ENCODE measurements at places on chromosomes 2 and 18.

GRCh38 chr18:27713037-27713737 is 463.7 kb downstream of the CDH2 start:
- DNase-seq: no peak

DNA sequence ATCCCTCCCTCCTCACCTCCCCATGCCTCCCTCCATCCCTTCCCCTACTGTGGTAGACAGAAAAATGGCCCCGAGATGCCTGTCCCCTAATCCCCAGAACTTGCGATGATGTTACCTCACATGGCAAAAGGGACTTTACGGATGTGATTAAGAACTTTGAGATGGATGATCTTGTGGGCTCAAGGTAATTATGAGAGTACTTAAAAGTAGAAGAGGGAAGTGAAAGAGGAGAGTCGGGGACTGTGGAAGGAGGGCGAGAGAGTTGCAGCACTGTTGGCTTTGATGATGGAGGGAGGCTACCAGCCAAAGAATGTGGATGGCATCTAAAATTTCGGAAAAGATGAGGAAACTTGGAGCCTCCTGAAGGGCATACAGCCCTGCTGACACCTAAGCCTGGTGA is 66.5 kb downstream of the AGAP1 start:
- no peak for DNase-seq

DNA sequence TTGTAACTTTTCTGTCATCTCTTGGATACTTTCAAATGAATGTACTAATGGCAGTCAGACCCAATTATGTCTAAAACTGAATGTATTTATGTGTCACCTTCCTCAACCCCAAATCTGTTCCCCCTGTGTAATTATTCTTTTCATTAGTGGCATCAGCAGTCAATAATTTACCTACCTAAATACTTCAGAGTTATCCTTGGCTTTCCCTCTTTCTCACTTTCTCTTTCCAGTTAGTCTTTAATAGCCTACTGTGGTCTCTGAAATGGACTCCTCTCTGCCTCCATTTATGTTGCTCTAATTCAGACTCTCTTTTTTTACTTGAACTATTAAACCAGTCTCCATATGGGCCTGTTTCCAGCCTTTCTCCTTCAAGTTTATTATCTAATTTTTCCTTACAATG is 21.0 kb downstream of the C18orf63 start:
- no peak for DNase-seq

DNA sequence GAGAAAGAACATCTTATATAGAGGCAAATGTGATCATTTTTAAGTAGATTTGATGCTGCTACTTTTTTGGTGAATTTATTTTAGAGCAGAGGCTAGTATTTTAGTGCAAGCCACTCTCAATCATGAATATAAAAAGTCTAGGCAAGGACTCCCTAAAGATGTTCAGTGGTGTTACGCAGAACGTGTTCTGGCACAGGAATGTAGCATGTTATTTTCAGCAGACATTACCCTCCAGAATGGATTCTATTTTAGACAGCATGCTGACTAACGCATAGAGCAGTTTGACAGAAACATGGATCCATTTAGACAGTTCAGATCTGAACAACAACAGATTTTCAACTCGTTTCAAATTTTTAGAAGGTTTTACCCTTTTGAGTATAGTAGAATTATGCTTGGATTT is 54.1 kb downstream of the DSC3 start:
- DNase-seq: no peak

DNA sequence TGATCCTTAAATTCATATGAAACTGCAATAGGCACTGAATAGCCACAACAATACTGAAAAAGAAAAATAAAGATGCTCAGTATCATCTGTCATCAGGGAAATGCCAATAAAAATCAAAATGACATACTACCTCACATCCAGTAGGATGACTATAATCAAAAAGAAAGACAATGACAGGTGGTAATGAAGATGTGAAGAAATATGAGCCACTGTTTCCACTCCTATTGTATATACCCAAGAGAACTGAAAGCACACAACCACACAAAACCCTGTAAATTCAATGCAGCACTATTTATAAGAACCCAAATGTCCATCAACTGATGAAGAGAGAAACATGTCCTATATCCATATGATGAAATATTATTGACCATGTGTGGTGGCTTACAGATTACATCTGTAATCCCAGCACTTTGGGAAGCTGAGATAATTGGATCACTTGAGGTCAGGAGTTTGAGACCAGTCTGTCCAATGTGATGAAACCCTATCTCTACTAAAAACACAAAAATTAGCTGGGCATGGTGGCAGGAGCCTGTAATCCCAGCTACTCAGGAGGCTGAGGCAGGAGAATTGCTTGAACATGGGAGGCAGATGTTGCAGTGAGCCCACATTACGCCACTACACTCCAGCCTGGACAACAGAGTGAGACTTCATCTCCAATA is 39.9 kb downstream of the MAP3K2 start:
- no peak for DNase-seq

GRCh38 chr2:13135856-13136255 is 419.1 kb downstream of the TRIB2 start:
- no peak for DNase-seq

DNA sequence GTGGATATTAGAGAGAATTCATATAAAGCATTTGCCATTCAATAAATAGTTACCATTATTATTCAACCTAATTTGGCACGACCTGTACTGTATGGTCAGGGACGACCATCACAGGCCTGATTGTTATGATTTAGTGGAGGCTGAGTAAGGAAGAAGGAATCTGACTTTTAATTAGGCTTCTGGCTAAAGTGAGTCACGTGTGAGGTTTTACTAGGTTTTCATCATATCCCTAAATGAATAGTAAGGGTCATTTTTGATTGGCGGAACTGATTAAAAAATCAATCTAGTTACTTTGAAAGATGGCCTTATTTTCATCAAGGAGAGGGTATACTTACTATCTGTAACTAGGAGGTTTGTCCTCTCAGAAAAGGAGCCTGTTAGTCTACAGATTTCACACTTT is 143.4 kb downstream of the ADCYAP1 start:
- DNase-seq: no peak

DNA sequence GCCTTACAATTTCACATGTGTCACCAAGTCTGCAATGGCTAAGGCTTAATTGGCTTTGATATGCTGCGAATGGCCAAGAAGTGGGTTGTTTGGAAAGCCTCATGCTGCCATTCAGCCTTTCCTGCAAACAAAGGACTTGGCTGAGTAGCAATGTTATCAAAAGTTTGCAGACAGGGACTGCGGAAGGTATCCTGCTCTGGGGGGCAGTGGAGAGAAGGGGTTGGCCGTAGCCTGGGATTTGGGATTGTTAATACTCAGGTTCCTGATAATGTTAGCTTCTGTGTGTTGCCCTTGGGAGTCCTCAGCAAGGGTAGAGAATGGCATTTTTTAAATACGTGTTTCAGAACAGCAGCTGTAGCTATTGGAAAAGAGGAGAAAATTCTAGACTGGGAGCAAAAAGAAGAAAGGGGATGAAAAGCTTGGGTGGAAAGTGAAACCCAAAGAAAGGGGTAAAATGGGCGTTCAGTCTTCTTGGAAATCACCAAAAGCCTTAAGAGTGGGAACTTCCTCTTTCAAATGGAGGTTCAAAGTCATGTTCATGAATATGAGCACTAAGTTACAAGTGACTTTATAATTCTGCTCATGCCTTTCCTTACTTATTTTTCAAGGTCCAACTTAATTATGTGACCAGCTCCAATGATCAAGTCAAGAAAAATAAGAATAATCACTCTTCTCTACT is 325.1 kb downstream of the RNF144A start:
- DNase-seq: no peak

- DNase-seq: no peak
Measured at GRCh38 chr2:205619600-205619999, 62.7 kb upstream of the NRP2 start.

DNA sequence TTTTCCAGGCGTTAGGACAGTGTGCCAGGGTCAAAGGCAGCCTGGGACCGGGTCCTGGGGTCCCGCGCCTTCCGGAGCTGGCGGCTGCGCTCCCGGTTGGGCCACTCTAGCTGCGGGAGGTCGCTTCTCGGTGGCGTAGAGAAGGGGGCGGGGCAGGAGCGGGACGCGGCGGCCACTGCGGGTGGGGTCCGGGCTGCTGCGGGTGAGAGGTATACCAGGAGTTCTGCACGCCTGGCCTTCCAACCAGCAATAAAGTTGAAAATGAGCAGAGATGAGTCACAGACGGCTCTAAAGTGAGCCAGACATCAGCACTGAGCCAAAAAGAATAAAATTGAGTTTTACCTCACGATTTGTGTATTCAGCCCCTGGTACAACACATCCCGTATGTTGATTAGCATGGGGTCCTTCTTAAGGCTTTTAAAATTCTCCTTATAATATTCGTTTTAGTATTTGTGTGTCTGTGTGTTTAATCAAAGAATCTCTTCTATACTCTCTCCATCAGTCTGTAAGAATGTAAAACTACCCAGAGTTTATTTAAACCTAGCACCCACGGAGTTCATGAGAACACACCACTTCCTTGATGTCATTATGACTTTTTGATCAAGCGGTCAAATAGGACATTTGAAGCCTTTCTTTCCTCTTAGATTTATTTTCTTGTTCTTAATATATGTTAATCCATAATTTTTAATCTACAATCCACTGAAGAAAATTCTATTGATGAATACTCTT is at the start of gene C1GALT1C1L:
TSS of gene C1GALT1C1L (minus strand) at position 108 of the 729 bp plus-strand sequence. CDS start at position 1, 107 bp downstream.
- no peak for DNase-seq

GRCh38 chr2:240179941-240180666 is 39.6 kb upstream of the OTOS start:
- no peak for DNase-seq

DNA sequence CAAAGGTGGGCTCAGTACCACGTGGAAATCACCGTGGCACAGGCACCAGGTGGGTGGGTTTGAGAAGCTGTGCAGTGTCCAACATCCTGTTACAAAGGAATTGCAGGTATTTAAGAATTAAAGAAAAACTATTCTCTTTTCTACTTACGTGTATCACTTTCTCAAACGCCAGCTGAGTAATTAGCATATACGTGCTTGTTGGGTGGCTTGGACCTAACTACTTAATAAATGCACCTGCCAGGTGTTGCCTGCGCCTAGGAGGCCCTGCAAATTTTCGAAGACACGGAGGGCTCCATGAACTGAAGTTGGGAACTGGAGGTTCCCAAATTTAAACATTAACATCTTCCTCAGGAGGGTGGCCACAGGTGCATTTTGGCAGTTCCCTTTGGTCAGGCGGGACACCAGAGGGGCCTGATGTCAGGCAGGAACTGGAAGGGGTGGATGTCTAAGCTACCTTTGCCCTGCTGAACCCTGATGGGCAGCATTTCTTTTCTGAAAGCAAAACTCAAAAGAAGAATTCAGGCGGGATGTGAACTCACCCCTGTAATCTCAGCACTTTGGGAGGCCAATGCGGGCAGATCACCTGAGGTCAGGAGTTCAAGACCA is 84.8 kb downstream of the HS6ST1 start:
- DNase-seq: no peak

DNA sequence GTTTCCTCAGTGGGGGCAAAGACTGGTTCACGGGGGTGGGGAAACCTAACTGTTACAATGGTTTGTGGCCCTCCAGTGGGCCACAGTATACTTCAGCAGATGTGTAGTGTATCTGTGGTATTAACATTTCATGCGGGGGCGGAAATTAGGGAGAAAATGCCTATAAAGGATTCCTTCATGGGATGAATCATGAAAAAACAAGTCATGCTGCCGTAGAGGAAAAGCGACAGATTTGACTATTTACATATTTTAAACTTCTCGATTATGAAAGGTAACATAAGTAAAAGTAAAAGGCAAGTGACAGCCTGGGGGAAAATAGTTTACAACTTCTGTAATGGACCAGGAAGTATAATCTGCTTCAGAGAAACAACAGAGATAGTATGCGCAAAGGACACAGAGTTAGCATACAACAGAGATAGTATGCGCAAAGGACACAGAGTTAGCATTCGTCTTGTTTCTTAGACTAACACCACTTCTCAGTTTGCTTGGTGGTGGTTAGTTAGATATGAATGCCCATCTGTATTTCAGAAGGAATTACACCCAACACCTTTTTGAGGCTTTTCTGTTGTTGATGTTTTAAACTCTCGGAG is 41.1 kb downstream of the MRPS9 start:
- DNase-seq: no peak

- DNase-seq: no peak
Measured at GRCh38 chr2:60215386-60215901, 338.0 kb downstream of the BCL11A start.

DNA sequence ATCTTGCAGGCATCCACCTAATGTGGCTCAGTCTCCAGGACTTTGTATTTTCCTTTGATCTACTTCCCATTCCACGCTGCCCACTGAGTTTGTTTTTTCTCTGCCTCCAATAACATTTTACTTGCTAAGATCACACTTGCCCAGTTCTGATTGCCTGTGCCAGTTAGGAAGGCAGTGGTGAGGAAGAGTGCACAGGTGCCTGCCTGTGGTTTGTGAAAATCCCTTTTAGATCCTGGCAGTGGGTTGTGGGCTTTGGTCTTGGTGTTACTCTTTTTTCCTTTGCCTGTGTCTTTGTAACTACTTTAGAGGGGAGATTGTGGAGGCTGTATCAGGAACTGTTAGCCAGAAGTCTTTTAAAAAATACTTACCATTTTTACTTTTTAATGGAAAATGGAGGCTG is 36.9 kb upstream of the KCNG2 start:
- no peak for DNase-seq

- no peak for DNase-seq
Measured at GRCh38 chr2:105127289-105127915, 89.5 kb downstream of the MRPS9 start.

DNA sequence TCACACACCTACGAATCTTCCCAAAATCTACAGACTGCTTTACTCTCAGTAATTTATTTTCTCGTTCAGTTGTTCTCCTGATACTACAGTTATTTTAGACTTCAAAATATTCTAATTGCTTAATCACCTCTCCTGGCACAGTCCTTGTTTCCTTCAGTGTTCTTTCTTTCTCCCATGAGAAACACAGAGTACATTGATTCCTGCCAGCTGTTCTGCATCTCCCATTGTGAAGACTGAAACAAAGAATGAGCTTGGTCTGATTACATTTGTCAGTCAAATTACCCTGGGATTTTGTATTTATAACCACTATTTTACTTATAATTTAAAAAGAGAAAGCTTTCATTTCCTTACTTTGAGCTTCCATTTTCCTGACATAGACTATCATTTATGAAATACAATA is 63.9 kb upstream of the TANK start:
- no peak for DNase-seq

GRCh38 chr18:13159579-13159978 is 59.0 kb upstream of the LDLRAD4 start:
- no peak for DNase-seq

- DNase-seq: no peak
Measured at GRCh38 chr2:161042990-161043625, 117.1 kb upstream of the TANK start.

GRCh38 chr2:128594953-128595677 is 276.4 kb upstream of the HS6ST1 start:
- DNase-seq: no peak

- no peak for DNase-seq
Measured at GRCh38 chr2:26768759-26769088, 4.6 kb downstream of the SLC35F6 start.
